Type B pancreatic cell (in vitro differentiated cells): ENCODE measurements at places on chromosomes 3 and 15. TPM values are rescaled to one million over a fixed set of nuclear protein-coding genes. Genes with fewer than 3 reads are reported as not detected.

The ERC2 gene
- total RNA-seq: 1.8 and 6.1 TPM in 2 replicates

GRCh38 chr3:73739791-73740453, 115.2 kb upstream of the PDZRN3 start:
- peaks cover 3% of the 10 kb centered on the region for H3K27me3 ChIP-seq
- no peak overlapping the region for H3K4me3 ChIP-seq
- no peak for DNase-seq
- H3K36me3 ChIP-seq: no peaks in the 10 kb centered on the region

DNA sequence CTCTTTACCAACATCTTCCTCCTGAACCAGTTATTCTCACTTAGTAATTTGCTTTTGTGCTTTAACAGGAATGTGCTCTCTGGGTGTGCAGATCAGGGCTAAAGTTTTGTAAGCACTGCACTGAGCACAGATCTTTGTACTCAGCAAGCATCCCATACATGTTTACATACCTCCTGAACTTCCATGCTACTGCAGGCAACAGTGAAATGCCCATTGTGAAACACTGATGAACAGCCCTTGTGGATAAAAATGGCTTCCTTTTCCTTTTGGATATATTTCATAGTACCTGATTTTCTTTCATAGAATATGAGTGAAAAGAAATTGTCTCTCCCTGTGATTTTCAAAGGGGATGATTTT, 855.9 kb downstream of the MCTP2 start:
- no peaks in the 10 kb centered on the region for H3K27me3 ChIP-seq
- no peak for DNase-seq
- no peak overlapping the region for H3K27ac ChIP-seq
- H3K4me1 ChIP-seq: peaks cover 18% of the 10 kb centered on the region
- H3K36me3 ChIP-seq: no peaks in the 10 kb centered on the region

- no peaks in the 10 kb centered on the region for H3K27me3 ChIP-seq
- H3K36me3 ChIP-seq: peaks cover 3% of the 10 kb centered on the region
- H3K4me3 ChIP-seq: no peak overlapping the region
- no peaks in the 10 kb centered on the region for H3K4me1 ChIP-seq
These were observed 246.2 kb upstream of the CHRM5 start for GRCh38 chr15:33722005-33722672.

- no peak overlapping the region for H3K4me3 ChIP-seq
- no peak for DNase-seq
- H3K27me3 ChIP-seq: no peaks in the 10 kb centered on the region
These were observed 58.5 kb downstream of the DCUN1D1 start for GRCh38 chr3:182921665-182922355.

- H3K4me3 ChIP-seq: no peak overlapping the region
- H3K27ac ChIP-seq: no peak overlapping the region
- DNase-seq: no peak
- no peaks in the 10 kb centered on the region for H3K4me1 ChIP-seq
- H3K27me3 ChIP-seq: no peaks in the 10 kb centered on the region
- no peaks in the 10 kb centered on the region for H3K36me3 ChIP-seq
These were observed 396.0 kb downstream of the FHIT start for GRCh38 chr3:60855250-60855649.

The GABRA5 gene
- total RNA-seq: 0.67 and 3.1 TPM in 2 replicates

DNA sequence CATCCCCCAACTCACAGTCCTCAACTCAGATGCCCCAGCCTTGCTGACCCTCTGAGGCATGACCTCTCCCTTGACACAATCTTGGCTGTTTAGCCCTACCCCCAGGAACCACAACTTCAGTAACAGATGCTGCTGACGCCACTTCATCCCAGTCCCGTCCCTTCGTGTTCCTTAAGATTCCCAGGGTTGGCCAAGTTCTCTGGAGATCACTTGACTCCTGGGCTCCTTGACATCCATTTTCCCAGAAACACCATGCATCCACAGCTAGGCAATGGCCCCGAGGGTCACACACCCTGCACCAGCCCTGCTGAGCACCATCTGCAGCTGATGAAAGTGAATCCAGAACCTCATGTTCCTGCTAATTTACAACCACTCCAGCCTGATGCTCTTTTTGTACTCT, 6.9 kb downstream of the RTP2 start:
- H3K27me3 ChIP-seq: peaks cover 31% of the 10 kb centered on the region
- no peak overlapping the region for H3K27ac ChIP-seq
- H3K36me3 ChIP-seq: no peaks in the 10 kb centered on the region
- DNase-seq: no peak
- no peak overlapping the region for H3K4me3 ChIP-seq

DNA sequence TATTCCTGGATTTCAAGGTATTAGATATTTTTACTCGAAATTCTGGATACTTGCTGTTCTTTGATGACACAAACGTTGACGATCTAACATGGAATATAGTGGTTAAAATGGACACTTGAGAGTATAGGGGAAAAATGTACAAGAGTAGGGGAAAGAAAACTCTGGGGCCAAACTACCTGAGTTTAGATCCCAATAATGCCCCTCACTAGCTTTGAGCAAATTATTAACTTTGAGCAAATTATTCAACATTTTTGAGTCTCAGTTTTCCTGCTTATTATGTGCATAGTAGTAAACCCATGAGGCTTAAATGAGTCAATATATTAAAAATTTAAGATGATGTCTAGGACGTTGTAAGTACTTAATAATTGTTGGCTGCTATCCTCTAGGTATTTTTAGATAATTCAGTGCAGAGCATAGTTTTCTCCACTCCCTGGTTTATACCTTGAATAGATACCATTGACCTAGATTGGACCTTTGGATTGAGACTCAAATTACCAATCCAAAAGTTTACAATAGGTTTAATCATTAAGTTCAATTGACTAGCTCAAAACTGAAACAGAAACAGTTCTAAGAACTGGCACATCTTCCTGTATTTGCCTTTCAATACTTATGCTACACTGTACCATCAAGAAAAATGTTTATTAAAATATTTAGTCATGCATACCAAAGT, 4.5 kb downstream of the ADGRG7 start:
- no peak overlapping the region for H3K27ac ChIP-seq
- DNase-seq: no peak
- no peak overlapping the region for H3K4me3 ChIP-seq
- H3K27me3 ChIP-seq: peaks cover 8% of the 10 kb centered on the region
- H3K36me3 ChIP-seq: no peaks in the 10 kb centered on the region
- no peaks in the 10 kb centered on the region for H3K4me1 ChIP-seq

DNA sequence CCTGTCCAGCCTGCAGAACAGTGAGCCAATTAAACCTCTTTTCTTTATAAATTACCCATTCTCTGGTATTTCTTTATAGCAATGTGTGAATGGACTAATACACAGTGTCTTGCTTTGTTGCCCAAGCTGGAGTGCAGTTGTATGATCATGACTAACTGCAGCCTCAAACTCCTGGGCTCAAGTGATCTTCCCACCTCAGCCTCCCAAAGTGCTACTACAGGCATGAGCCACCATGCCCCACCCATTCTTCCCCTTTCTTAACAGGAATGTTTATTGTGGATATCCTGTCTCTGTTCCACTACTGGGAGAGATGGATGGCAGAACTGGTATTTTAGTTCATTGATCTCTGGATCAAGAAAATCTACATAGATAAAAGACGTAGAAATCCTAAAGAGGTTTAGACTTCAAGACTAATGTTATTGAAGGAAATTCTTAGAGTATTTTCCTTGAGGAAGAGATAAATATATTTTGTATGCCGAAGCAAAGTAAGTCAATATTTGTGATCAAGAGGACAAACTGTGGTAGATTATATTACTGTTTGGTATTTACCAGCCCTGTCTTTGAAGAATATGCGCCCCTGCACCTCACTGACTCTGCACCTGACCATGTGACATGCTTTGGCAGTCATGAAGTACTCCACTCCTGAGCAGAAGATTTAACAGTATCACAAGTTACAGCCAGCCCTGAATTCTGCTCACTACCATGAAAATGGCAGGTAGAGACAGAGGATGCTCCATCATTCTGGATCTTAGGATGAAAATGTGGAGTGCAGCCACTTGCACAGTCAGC, 42.9 kb downstream of the UACA start:
- peaks cover 6% of the 10 kb centered on the region for H3K36me3 ChIP-seq
- no peaks in the 10 kb centered on the region for H3K27me3 ChIP-seq
- H3K4me1 ChIP-seq: peaks cover 4% of the 10 kb centered on the region
- H3K4me3 ChIP-seq: no peak overlapping the region
- no peak for DNase-seq

DNA sequence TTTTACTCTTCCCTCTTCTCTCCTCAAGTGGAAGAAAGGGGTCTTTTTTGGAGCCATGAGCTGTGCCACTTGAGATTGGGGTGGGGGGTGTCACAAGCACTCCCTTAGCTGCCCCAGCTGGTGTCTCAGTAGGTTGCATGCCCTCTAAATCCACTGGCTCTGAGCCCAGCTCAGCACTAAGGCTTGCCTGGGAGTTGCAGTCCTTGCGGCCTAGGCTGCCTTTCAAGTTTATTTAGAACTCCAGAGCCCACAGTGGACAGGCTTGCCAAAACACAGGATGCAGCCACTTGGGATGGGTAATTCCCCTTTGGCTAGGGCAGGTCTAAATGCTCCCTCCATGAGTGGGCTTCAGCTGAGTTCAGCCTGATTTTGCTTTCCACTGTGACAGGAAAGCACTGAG, 24.7 kb downstream of the C3orf20 start:
- no peaks in the 10 kb centered on the region for H3K4me1 ChIP-seq
- H3K27me3 ChIP-seq: peaks cover 6% of the 10 kb centered on the region
- H3K36me3 ChIP-seq: no peaks in the 10 kb centered on the region
- no peak overlapping the region for H3K4me3 ChIP-seq
- DNase-seq: no peak
- no peak overlapping the region for H3K27ac ChIP-seq

The EPHA6 gene
- 9.9 and 15.4 TPM in 2 replicates for total RNA-seq

DNA sequence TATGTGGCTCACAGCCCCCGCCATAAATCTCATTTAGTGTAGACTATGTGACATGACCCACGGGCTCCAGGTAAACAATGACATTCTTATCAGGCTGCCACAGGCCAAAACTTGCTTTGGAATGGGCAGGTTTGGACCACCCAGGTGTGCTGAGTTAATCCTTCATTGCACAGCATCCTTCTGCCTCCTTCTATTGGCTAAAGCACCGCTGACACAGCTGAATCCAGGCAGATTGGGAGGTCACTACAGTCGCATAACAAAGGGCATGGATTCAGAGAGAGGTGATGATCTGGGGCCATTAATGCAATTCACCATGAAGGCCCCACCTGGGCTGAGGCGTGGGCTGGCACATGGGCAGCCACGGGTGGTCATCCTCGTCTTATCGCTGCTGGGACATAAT, 47.8 kb upstream of the GALNT15 start:
- no peaks in the 10 kb centered on the region for H3K36me3 ChIP-seq
- H3K4me3 ChIP-seq: no peak overlapping the region
- no peaks in the 10 kb centered on the region for H3K4me1 ChIP-seq
- H3K27ac ChIP-seq: no peak overlapping the region

The OSTN gene
- 1.3 and 1.4 TPM in 2 replicates for total RNA-seq

DNA sequence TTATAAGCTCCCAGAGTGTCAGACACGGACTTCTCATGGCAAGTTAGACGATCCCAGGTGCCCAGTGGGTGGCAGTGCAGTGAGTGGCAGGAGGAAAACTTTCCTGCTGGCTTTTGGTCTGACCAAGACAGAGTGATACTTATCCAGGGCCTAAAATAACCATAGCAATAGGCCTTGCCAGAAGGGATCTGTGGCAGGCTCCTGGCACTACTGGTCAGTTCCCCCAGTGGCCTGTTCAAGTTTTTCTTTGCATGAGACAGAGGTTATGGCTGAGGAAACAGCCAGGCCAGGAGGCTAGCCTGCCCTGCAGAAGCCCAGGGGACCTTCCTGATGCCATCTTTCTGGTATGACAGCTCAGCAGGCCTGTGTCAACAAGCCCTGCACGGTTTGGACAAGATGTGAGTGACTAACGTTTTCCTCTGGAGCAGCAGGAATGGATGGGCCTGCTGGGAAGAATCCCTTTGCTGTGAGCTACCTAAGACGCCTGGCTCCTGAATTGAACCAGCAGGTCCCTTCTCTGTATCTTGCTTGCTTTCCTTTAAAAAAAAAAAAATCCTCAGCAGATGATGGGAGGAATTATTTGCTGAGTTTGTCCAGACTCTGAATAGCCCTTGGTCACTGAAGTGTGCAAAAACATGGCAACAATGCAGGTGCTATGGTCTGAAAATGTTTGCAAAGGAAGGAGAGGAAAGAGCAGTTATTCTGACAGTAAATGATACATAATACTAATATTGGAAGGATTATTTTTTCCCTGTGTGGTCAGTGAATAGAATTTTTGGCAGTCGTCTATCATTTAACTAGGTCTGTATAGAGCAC, 18.0 kb downstream of the SCG5 start:
- no peaks in the 10 kb centered on the region for H3K36me3 ChIP-seq
- H3K4me3 ChIP-seq: no peak overlapping the region
- DNase-seq: no peak
- peaks cover 24% of the 10 kb centered on the region for H3K4me1 ChIP-seq

The EIF4E3 gene
- 14.4 and 16.2 TPM in 2 replicates for total RNA-seq

DNA sequence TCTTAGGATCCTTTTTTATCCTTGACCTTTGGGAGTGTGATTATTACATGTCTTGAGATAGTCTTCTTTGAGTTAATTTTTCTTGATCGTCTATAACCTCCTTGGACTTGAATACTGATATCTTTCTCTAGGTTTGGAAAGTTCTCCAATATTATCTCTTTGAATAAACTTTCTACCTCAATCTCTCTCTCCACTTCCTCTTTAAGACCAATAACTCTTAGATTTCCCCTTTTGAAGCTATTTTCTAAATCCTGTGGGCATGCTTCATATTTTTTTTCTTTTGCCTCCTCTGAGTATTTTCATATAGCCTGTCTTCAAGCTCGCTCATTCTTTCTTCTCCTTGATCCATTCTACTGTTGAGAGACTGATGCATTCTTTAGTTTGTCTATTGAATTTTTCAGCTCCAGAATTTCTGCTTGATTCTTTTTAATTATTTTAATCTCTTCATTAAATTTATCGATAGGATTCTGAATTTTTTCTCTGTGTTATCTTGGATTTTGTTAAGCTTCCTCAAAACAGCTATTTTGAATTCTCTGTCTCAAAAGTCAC, 12.1 kb downstream of the USF3 start:
- H3K27me3 ChIP-seq: no peaks in the 10 kb centered on the region
- H3K27ac ChIP-seq: no peak overlapping the region
- peaks cover 36% of the 10 kb centered on the region for H3K36me3 ChIP-seq
- H3K4me1 ChIP-seq: no peaks in the 10 kb centered on the region
- DNase-seq: no peak
